Fibroblast of skin of right biceps (primary cell): ENCODE measurements at places on chromosomes 6 and 20.

GRCh38 chr6:34516391-34517324 lies 39.5 kb downstream of the SPDEF start:
- no peak for DNase-seq

GRCh38 chr6:55395871-55396270 lies 68.6 kb downstream of the GFRAL start:
- no peak for DNase-seq

DNA sequence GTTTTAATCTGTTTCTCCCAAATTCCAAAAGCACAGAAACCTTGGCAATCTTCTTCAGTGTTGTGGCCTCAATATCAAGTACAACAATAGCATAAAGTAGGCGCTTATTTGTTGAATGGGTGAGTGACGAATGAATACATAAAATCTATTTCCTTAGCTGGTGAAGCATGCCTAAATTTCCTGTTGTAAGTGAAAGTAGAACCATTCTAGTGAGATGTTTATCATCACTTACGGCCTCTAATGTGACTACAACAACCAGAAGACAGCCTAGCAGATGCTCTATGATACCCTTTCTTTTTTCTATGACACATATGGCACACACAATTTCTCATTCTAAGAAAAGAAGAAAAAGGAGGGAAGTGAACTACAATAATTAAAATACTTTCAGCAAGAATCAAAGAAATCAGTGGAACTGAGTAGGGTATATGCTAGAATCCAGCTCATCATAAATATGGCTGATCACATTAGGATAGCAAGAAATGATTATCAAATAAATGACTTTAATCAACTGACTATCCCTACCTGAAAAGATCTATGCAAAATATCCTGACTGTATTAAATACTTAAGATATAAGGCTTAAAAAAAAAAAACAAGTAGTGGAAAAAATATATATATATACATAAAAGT lies 67.4 kb downstream of the BTBD9 start:
- no peak for DNase-seq

DNA sequence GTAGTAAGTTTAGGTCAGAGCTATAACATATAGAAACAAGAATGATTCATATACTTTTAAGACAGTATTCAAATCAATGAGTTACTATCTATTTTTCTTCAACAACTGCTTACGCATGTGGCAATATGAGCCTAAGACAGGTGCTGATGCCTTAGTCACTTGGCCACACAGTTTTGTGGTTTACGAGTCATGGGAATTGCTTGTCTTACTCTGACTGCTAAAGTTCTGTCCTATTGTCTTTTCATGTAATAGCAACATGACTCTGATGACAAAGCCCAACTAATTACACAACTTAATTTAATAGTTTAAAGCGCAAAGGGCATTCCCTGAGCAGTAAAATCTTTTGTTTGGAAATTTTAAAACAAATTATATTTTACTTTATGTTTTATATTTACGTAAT lies 159.3 kb upstream of the CENPW start:
- peak; percentile 90 for DNase-seq

DNA sequence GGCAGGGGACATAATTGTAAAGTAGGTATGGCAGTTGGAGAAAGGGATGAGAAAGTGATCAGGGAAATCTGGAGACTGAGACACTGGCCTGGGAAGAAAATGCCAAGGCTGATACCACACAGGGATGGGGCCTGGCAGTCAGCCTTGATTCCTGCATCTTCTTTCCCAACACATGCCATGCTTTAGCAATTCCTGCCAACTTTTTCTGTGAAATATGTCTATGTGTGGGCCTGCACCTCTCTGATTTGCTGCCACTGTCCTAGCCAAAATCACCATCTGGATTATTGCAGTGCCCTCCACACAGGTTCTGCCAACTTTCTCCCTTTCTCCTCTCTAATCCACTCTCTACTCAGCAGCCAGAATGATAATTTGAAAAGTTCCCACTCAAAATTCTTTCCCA lies 759.8 kb upstream of the CITED2 start:
- no peak for DNase-seq

- DNase-seq = peak; percentile 20
These were observed 33.3 kb upstream of the ARMH2 start for GRCh38 chr6:24831771-24832716.

GRCh38 chr6:28737750-28738395 lies 185.9 kb downstream of the TRIM27 start:
- no peak for DNase-seq

- DNase-seq = peak; percentile 34
These were observed 11.8 kb upstream of the SNRPC start for GRCh38 chr6:34745277-34746103.

GRCh38 chr6:8082954-8083858 lies 19.0 kb upstream of the BLOC1S5 start:
- DNase-seq = peak; percentile 89

GRCh38 chr6:26392932-26393636 lies 9.0 kb upstream of the BTN3A1 start:
- DNase-seq = no peak

- peak; percentile 90 for DNase-seq
These were observed 5.5 kb upstream of the NTSR1 start for GRCh38 chr20:62702895-62703852.

GRCh38 chr6:22141241-22141745 lies 155.5 kb downstream of the PRL start:
- DNase-seq = no peak

- no peak for DNase-seq
These were observed 90.6 kb downstream of the MAP3K4 start for GRCh38 chr6:161082215-161082614.

- DNase-seq = no peak
These were observed 73.4 kb downstream of the FUT9 start for GRCh38 chr6:96089173-96089572.
